ENCODE measurements at places on chromosomes 12 and 14.
A peak's percentile ranks its signal among the peaks of the same experiment; 100 is the strongest.

DNA sequence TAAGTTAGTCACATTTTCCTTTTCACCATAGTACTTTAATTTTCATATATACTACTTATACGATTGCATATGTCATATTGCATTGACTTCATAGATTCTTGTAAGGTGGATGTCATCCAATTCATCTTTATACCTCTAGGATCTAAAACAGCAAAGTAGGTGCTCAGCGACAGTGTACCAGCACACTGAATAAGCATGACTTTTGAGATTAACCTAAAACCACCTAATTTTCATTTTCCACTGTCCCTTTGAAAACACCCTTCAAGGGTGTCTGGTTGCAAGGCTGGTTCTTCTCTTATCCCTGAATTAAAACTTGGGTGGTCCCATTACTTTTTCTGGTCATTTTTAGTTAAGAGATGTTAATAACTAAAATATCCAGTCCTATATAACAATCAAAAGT, 4.4 kb downstream of the GPR19 start:
- DNase-seq, result no peak

- no peak for DNase-seq
Observed at GRCh38 chr12:52347551-52348510, 19.4 kb downstream of the KRT85 start.

DNA sequence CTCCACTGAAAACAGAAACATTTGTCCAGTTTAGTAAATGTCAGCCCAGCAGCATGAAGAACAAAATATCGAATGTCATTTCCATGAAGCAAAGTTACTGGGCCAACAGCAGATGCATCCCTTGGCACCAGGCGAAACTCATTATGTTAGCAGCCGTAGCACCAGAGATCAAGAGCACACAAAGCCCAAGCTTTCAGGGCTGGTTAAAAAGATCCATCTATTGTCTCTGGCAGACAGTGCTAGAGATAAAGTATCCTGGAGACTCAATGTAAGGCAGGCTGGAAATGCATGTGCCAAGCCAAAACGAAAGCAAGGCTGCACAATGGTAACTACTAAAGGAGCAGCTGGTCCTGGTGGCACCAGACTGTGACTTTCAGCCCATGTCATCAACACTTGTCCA, 120.3 kb upstream of the PLEKHG7 start:
- DNase-seq, result no peak

DNA sequence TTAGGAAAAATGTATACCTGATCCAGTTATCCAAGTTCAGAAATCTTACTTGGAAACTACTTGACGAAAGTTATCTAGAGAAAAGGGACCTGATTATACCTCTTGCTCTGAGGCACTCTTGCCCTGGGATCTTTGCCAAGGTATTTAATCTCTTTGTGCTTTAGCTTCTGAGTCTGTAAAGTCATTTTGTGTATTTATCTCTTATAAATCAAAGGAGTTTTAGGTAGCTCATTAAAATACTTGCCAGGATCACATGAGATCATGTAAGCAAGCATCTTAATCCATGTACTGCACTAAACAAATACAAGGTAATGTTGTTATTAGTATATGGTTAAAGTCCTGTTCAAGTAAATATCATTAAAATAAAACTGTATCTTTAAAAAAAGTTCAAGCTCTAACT, 147.5 kb downstream of the IPO8 start:
- no peak for DNase-seq

GRCh38 chr14:50272498-50272897, 39.5 kb downstream of the L2HGDH start:
- DNase-seq, result no peak

GRCh38 chr12:2834581-2835491, at the start of gene NRIP2:
TSS of gene NRIP2 (minus strand) at chr12:2835035. CDS start at chr12:2834983, 52 bp downstream.
- DNase-seq, result no peak

DNA sequence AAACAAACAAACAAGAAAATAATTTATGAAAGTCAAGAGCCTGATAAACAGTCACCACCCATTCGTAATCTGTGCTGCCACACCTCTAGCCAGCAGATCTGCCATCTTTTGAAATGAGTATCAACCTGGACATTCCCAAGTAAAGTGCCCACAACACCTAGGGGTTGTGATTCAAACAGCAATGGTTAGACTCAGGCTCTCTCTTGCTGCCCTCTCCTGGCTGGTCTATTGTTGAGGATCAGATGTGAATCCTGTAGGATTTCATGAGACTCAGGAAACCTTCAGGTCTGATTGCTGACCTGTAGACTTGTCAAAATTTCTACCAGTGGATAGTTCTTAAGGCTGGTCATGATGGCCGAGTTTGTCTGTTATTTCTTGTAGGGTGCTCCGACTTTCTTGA, 26.8 kb downstream of the DGLUCY start:
- no peak for DNase-seq

- peak; percentile 96 for DNase-seq
Observed at GRCh38 chr12:12010277-12011039, 60.3 kb upstream of the BCL2L14 start.

DNA sequence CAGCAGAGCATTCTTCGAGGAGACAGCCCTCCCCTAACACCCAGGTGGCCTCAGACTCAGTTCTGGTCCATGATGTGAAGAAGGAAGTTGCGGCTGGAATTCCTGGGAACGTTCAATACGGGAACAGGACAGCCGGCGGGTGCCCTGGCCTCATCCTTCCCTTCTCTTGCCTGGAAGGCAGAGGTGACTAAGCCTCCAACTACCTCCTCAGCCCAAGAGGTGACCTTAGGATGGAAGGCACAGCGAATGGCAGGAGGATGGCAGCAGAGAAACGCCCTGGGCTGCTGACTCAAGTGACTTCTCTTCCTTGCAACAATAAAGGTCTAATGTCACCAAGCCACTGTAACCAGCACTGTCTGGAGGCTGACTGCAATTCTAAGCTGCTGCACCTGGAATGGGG, 36.1 kb downstream of the DHX37 start:
- no peak for DNase-seq
